Hematopoietic multipotent progenitor cell treated with erythropoietin and hydrocortisone succinate and interleukin-3 and kit ligand, for 6 days (in vitro differentiated cells): ENCODE measurements at places on chromosomes 5 and 9.

- DNase-seq = no peak
Observed at GRCh38 chr5:117235786-117236185, 661.2 kb upstream of the SEMA6A start.

DNA sequence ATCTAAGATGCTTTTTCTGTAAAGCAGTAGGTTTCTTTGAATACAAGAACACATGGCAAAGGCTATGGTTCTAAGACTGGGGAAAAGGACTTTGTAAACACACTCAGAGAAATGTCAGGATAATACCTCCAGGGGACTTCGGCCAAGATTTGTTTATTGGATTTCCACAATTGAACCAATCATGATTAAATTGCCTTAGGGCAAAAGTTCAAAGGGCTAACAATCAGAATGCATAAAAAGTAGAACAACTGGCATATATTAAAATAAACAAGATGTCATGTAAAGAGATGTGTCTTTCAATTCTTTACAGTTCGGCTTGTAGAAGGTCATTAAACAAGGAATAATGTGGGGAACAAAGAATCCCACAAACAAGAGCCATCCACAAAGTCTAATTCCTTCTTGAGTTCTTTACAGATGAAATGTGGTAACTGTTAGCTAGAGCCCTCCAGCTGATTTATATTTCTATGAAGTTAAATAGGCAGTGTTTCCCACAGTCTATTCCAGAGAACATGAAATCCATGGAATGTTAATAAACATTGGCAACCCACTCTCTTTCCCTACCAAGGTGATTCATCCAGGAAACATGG, 565.5 kb downstream of the ZNF608 start:
- no peak for DNase-seq

- DNase-seq = no peak
Observed at GRCh38 chr9:79977074-79977435, 405.3 kb downstream of the TLE4 start.

DNA sequence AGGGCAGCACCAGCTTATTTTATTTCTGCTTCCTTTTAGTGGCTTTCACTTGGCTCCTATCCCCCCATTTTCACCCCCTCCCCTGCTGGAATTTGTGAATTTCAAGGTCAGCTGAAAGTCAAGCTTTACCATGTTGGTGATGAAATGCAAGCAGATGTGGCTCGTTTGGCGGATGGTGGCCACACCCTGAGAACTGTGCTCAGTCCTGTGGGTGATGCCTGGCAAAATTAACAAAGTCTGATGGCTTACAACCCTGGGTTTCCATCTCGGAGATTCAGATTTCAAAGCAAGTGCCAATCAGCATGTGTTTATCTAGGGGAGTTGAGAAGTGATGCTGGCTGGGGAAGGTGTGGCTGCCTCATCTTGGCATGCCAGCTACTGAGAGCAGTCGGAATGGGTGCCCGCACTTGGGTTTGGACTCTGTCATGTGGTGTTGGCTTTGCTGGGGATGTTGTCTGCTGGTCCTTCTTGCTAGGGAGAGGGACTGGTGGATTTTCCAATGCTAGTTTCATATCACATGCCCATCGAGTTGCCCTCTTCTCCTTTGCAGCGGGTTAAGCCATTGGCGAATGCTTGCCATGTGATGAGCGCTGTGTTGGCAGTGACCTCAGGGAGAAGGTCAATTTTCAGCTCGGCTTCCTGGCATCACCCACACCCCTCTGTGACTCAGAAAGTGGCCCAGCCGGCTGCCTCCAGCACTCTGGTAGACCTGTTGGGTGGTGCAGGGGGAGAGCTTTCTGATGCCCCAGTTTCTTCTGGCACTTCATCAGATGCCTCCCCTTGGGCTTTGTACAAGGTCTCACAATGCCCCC, 77.0 kb upstream of the PITX1 start:
- no peak for DNase-seq

GRCh38 chr5:38878391-38879077, 32.7 kb downstream of the OSMR start:
- DNase-seq = peak; percentile 10

DNA sequence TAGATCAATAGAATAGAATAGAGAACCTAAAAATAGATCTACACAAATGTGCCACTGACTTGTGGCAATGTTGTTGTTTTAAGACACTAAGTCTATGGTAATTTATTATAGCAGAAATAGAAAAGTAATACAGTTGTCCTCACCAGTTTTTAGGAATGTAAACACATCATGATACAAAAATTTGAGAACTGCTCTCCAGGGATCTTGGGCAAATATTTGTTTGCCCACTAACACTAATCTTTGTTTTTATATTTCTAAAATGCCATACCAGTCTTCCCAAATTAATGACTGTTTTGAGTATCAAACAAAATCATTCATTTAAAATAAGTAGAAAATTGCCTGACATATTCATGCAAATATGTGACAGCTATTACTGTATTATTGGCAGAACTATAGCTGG, 297.6 kb downstream of the BRINP1 start:
- DNase-seq = no peak

DNA sequence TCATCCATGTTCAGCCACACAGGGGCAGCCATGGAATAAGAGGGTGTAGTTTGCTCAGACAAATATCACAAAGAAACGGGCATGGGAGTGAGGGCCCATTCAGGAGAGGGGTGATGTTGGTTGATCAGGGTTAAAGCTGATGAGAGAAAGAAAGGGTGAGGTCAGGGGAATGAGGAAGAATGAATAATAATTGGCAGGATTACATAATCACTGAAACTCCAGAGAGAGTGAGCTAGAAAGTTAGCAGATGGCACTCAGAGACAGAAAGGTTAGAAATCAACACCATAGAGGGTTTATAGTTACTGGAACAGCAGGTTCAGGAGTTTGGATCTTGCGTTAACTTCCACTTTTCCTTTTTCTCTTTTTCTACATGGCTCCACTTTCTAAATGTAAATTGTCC, 113.9 kb downstream of the TAF11L14 start:
- no peak for DNase-seq

DNA sequence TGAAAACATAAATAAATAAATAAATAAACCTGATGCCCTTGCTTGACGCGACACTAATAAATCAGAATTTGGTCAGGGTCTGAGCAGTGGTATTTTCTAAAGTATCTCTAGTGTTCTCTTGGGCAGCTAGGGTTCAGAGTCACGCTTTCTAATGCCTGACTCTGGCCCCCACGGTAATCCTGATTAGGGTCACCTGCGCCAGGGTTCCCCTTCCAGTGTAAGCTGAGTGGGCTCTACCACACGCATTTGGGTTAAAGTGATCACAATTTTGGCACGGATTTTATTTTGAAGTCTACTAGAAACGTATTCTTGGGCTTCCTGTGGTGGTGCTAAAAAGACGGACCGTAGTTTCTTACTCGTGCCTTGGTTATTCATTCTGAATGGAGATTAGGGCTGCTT, 651 bp downstream of the TTC1 start:
- DNase-seq = no peak

DNA sequence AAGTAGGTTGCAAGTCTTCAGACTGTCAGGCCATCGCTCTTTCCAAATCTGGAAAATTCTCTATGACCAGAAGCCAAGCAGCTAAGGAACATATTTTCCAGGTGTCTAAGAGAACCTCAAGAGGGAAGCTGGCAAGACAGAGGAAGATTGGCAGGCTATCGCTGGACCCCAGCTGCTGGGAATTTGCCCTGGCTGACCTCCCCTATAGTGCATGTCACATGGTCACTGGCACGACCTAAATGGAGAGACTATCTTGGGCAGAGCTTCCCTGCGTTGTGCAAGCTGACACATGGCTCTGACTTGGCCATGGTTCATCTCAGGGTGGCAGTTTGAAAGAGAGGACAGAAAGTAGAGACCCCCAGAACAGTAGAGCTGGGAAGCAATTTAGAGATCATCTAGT, 104.9 kb upstream of the ZNF618 start:
- no peak for DNase-seq

DNA sequence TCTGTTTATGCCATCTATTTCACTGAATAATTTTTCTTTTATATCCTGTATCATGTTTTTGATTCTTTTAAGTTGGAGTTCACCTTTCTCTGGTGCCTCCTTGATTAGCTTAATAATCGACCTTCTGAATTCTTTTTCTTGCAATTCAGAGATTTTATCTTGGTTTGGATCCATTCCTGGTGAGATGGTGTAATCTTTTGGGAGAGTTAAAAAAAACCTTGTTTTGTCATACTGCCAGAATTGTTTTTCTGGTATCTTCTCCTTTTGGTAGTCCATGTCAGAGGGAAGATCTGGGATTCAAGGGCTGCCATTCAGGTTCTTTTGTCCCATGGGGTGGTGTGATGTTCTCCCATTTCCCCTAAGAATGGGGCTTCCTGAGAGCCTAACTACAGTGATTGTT, 800.8 kb upstream of the TYRP1 start:
- no peak for DNase-seq

GRCh38 chr9:133990366-133991213, 1.5 kb downstream of the VAV2 start:
- peak; percentile 46 for DNase-seq

DNA sequence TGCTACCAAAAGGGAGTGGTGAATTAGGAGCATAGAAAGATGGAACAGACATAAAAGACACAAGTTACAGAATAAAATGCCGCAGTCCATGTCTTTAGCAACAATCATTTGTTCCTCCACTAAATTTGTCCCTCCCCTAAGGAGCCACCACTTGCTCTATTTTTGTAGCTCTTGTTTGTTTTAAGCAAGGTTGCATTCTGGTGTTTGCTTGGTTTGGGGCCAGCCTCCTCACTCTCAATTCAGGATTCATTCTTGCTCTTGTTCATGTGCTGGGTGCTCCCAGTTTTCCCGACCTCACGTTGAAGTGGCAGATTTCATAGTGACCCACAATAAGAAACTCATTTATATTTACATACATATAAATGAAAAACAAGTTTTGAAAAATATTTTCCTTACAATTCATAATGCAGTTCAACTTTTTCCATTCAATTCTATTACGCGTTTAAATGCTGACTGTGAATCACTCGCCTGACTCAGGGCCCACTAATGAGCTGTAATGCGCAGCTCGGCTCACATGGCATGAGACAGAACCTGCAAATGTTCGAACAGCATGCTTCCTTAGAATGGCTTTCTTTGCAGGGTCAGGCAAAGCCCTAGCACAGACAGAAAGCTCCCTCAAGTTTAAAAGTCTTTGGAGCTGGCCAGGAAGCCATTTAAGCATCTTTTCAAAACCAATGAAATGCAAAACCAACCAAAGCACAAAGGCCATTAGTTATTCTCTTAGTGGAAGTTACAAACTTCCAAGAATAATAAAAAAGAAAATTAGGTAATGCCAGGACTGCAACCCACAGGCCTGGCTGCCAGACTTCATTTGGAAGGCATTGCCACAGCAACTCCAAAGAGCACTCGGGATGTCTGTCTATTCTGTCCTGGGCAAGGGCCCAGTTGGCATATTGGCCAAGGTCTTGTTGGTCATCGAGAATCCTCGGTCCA, 41.7 kb downstream of the RETREG1 start:
- DNase-seq = no peak

GRCh38 chr9:137128158-137128861, 10.6 kb upstream of the GRIN1 start:
- DNase-seq = peak; percentile 49

- no peak for DNase-seq
Observed at GRCh38 chr9:109730228-109730627, 49.8 kb upstream of the PALM2AKAP2 start.

GRCh38 chr5:133325864-133326263, 274.1 kb downstream of the HSPA4 start:
- no peak for DNase-seq

GRCh38 chr5:139837711-139838380, 42.2 kb downstream of the PSD2 start:
- DNase-seq = no peak

DNA sequence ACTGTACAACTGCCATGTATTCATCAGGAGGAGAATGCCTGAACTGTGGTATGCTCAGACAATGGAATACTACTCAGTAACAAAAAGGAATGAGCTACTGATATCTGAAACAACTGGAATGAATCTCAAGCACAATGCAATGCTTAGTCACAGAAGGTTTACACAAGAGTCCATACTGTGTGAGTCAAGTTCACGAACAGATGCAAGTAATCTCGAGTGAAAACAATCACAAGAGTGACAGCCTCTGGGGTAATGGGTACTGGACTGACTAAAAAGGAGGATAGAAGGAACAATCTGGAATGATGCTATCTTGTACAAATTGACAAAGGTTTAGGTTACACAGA, 19.5 kb upstream of the GOLGA1 start:
- no peak for DNase-seq

- no peak for DNase-seq
Observed at GRCh38 chr9:109166771-109167601, at the start of gene FRRS1L. Gene FRRS1L (minus strand): TSS chr9:109167249. CDS start chr9:109167138, 111 bp downstream.

DNA sequence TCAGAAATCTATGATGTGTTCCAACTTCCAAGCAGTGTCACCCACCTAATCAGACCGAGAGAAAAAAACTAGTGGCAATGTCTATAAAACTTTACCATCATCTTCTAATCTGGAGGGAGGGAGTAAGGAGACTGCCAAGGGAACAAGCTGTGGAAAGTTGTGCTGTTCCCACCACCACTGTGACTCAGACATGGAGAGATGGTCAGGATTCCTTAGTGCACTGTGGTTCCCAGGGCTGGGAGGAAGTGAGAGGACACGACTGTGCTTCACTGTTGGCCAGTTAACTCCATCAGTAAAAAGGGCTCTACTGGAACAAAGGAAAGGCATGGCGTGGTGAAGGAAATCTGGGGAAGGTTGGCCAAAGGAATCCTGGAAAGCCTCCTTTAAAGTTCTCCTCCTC, 18.8 kb downstream of the TICAM2 start:
- no peak for DNase-seq

DNA sequence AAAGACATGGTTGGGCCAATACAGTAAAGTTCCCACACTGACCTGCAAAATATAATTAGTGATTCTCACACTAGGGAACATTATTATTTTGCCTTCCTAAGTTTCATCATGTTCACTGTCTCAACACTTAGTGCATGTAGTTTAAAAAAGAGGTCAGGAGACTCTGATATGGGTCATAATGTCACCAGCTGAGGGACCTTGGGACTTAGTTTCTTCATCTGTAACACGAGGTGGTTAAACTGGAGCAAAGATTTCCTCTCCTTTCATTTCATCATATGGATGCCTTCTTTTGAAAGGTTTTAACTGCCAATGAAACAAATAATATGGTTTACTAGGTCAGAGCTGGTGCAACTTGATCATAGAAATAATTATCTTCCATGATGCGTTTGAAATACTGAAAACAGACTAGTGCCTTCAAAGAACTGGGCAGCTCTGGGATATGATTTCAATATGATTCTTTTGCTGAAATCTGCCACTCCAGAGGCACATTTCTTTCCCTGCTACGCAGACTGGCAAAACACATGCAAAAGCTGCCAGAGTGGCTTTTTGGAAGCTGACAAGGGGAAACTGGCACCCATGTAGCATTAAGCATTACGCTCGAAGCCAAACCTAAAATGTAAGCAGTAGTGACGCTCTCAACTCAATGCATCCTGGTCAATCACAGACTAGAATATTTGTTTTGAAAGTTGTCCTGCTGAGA, 20.8 kb downstream of the RETREG1 start:
- no peak for DNase-seq
